Panc1 (cell line): ENCODE measurements at places on chromosomes 7 and 10.

GRCh38 chr10:4708123-4708759, 117.8 kb upstream of the AKR1E2 start:
- no peak for DNase-seq

- peak; percentile 22 for DNase-seq
Measured at GRCh38 chr7:106239406-106239805, 45.4 kb downstream of the NAMPT start.

DNA sequence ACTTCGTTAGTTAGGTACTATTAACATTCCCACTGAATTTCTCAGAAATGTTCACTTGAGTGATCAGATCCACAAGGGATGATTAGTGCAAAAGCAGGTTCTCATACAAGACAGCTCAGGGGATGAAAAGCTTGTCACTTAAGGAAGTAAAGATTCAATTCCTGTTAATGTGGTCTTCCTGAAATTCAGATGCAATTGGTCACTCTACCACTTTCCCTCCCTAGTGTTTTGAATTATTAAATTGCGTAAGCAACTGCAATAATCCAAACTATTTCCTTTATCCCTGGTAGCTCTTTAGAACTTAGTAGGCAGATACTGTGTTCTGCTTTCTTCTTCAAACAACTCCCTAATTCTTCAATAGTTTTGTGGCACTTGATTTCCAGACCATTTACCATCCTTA, 121.4 kb downstream of the MAGI2 start:
- DNase-seq, result no peak

GRCh38 chr10:28367929-28368484, 65.1 kb upstream of the MPP7 start:
- no peak for DNase-seq

DNA sequence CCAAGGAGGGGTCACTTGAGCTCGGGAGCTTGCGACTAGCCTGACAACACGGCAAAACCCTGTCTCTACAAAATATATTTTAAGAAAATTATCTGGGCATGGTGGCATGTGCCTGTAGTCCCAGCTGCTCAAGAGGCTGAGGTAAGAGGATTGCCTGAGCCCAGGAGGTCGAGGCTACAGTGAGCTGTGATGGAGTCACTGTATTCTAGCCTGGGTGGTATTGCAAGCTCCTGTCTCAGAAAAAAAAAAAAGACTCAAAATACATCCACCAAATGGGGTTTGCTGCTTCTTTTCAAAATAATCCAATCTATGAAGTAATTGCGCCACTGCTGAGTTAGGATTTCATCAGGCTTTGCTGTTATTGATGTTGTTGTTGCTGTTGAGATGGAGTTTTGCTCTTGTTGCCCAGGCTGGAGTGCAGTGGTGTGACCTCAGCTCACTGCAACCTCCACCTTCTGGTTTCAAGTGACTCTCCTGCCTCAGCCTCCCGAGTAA, 11.1 kb upstream of the VIM start:
- DNase-seq, result no peak

DNA sequence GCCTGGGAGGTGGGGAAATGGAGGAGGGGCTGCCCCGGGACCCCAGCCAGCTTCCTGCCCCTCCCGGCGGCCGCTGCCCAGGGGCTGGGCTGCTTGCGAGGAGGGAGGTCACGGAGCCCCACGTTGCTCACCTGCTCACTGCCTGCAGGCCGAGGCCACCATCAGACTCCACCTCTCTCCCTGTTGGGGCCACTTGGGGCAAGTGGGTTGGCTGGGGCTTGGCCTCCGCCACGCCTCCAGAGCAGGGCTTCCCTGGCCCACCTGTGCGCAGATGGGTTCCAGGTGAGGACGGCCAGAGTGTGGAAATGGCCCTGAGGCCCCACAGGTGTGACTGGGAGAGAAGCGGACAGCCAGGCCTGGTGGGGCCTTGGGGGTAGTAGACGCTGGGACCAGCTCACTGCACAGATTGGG, 82.8 kb upstream of the DIP2C start:
- DNase-seq, result no peak

DNA sequence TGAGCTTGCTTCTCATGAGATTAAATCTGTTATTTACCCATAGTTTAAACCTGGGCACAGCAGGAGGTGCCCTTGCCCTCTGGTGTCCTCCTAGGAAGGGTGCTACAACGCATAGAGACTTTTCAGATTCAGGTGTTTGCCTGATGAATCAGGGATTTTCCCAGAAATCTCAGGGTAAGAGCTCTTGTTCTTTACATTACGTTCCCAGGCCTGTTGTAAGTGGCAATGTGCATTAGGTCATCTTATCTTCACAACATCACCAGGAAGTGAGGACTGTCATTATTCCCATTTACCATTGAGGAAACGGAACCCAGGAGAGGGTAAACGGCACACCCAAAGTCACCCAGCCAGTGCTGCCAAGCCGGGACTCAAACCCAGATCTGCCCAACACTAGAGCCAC, 73.0 kb downstream of the NHLRC2 start:
- no peak for DNase-seq

DNA sequence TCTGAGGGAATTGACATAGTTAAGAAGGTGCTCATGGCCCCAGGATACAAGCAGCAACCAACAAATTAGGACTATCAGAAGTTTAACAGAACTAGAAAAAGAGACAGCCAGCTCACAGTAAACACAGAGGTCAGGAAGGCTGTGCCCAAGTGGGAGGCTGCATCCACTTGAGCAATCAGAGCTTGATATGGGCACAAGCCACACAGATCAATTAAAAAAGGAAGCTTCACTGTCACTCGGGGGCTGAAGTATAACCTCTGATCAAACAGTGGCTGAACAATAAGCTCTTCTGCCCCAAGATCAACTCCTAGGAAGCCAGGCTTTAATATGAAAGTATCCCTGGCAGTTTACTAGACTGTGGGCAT, 40.0 kb downstream of the ZNF438 start:
- DNase-seq, result no peak
